ENCODE measurements at places on chromosomes 12 and 14. TPM values are rescaled to one million over a fixed set of nuclear protein-coding genes. Genes with fewer than 3 reads are reported as not detected.

DNA sequence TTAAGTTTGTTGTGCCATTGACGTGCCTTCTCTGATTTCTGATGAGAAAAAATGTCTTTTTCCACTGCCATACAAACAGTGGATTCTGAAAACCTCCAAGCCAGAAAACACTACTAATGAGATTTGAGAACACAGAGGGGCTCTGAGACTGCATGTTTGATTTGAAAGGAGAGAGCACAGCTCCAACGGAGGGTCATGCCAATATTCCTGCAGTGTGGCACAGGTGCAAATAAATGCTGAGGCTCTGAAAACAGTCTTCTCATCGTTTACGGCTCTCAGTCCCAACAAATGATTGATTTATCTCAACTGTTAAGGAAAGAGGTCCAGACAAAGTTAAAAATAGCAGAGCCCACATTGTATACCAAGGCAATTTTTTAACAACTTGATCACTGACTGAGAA, 128.7 kb downstream of the KCNH5 start:
- H3K4me3 ChIP-seq: no peak overlapping the region
- no peak overlapping the region for H3K27ac ChIP-seq
- H3K4me1 ChIP-seq: no peaks in the 10 kb centered on the region
- DNase-seq: no peak

DNA sequence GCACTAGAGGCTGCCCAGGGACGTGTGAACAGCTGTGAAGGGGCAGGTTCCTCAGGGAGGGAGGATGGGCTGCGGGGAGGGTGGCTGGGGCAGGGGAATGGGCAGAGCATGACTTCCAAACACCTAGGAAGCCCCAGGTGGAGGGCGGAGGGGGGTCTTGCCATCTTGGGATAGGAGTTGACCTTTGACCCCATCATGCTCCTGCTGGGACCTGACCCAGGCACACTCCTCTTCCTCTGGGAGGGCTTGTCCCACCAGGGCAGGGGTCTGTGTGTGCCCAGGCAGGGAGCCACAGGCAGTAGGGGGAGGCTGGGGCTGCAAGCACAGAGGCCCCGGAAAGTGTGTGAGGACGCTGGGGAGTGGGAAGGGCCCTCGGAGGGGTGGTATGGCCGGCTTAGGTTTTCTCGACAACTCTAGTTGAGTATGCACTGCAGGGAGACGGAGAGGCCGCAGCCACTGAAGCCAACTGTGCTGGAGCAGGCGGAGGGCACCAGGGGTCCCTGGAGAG, 3.3 kb upstream of the ANKRD9 start:
- no peak overlapping the region for H3K4me3 ChIP-seq
- no peaks in the 10 kb centered on the region for H3K27me3 ChIP-seq
- H3K36me3 ChIP-seq: peaks cover 2% of the 10 kb centered on the region
- H3K4me1 ChIP-seq: peaks cover 15% of the 10 kb centered on the region
- no peak for DNase-seq

DNA sequence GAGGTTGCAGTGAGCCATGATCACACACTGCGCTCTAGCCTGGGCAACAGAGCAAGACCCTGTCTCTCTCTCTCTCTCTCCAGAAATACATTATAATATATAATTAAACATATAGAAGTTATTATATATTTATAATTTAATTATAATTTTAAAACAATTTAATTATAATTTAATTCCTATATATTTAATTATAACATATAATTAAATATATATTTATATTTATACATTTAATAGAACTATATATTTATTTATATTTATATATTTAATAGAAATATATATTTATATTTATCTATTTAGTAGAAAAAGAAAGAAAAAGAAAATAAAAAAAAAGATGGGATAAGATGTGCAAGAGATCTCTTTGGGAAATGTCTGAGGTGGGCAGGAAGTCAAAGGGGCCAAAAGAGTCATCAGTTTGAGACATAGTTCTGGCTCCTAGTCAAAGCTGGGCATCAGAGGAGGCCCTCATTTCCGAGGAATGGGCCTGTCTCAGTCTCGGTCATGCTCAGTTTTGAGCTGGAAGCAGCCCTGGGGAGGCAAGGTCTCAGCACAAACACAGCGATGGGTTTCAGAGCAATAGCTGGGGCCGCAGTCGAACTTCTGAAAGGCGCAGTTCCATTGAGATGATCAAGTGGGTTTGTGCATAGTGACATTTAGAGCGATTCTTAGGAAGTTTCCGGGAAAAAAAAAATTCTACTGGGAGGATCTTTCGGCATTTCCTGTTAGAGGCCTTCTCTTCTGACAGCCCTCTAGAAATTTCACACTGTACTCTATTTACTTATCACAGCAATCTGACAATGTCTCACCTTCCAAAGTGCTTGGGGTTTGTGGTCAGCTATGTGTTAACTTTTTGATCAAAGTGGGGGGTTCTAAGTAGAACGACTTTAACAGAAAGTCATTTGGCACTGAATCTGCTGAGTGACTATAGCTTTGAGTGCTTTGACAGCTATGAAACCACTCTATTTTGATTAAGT, 58.7 kb upstream of the GZMB start:
- peak overlapping the region; percentile 44 for H3K4me3 ChIP-seq
- DNase-seq: peak; percentile 77
- H3K36me3 ChIP-seq: no peaks in the 10 kb centered on the region
- H3K27me3 ChIP-seq: no peaks in the 10 kb centered on the region

Gene PTHLH
- total RNA-seq: not detected

Gene OR6C2
- not detected for total RNA-seq

DNA sequence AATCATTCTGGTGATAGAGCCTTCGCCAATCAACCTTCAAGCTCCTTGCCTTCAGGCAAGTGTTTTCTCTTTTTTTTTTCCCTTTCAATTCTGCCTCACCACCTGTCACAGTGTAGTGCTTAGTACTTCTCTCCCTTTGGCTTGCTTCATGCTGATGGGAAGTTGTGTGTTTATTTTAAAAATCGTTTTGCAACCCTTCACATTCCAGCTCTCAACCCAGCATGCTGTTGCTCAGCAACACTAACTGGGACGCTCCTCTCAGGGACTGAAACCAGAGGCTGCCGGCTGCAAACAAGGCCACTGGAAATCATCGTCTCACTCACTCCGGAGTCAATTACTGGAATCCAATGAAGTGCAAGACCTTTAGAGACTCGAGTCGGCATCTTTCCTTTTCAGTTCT, 342.7 kb downstream of the PRKD1 start:
- no peak overlapping the region for H3K4me3 ChIP-seq
- DNase-seq: no peak
- no peaks in the 10 kb centered on the region for H3K4me1 ChIP-seq
- no peaks in the 10 kb centered on the region for H3K36me3 ChIP-seq

- no peaks in the 10 kb centered on the region for H3K36me3 ChIP-seq
- peaks cover 11% of the 10 kb centered on the region for H3K27me3 ChIP-seq
- DNase-seq: no peak
- H3K4me3 ChIP-seq: no peak overlapping the region
- H3K4me1 ChIP-seq: peaks cover 17% of the 10 kb centered on the region
Measured at GRCh38 chr12:101570047-101570446, 24.7 kb upstream of the MYBPC1 start.

DNA sequence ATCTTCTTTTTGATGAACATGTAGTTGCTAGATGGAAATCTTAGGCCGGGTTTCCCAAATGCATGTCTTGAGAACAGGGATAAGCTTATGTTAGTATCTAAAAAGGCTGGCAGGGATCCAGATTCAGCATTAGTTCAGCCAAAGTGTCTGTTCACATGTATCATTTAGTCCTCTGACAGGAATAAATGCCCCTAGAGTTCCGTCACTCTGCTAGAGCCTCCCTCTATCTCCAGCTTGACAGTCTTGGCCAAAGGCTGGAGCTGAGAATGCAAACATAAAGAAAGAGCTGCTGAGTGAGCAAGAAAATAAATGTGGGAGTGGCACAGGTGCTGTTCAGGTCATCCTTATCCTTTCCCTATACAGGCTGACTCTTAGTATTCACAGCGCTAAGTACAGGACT, 13.8 kb upstream of the NELL2 start:
- DNase-seq: no peak
- H3K4me1 ChIP-seq: no peaks in the 10 kb centered on the region
- no peak overlapping the region for H3K4me3 ChIP-seq
- no peaks in the 10 kb centered on the region for H3K27me3 ChIP-seq
- no peaks in the 10 kb centered on the region for H3K36me3 ChIP-seq

DNA sequence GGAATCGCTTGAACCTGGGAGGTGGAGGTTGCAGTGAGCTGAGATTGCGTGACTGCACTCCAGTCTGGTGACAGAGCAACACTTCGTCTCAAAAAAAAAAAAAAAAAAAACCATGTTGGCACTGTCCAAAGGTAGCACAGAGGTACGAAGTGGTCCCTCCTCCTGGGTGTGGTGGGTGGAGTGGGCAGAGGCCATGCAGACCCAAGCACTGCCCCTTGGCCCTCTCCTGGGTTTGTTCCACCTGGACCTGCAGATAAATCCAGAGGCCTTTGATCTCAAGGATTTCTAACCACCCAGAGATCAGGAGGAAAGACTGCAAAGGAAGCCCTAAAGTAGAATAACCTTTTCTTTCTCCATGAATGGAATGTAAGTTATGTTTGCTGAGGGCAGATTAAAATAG, 8.7 kb upstream of the GALNT6 start:
- H3K27me3 ChIP-seq: no peaks in the 10 kb centered on the region
- no peaks in the 10 kb centered on the region for H3K36me3 ChIP-seq
- no peak overlapping the region for H3K4me3 ChIP-seq
- DNase-seq: no peak
- H3K27ac ChIP-seq: no peak overlapping the region

Gene KCNMB4
- total RNA-seq: 1.0 TPM

Data from activated CD8-positive, alpha-beta T cell treated with anti-CD3 and anti-CD28 coated beads for 36 hours (primary cell).